Urinary bladder (tissue), 4 donors: ENCODE measurements at places on chromosomes 5 and 9. TPM values are rescaled to one million over a fixed set of nuclear protein-coding genes. Genes with fewer than 3 reads are reported as not detected.

GRCh38 chr5:31442058-31442745, 89.7 kb downstream of the DROSHA start:
- no peak for DNase-seq

GRCh38 chr9:91117959-91118703, 243.6 kb downstream of the AUH start:
- DNase-seq, result no peak

- DNase-seq, result no peak
Observed at GRCh38 chr5:73419465-73420390, 28.8 kb downstream of the FOXD1 start.

DNA sequence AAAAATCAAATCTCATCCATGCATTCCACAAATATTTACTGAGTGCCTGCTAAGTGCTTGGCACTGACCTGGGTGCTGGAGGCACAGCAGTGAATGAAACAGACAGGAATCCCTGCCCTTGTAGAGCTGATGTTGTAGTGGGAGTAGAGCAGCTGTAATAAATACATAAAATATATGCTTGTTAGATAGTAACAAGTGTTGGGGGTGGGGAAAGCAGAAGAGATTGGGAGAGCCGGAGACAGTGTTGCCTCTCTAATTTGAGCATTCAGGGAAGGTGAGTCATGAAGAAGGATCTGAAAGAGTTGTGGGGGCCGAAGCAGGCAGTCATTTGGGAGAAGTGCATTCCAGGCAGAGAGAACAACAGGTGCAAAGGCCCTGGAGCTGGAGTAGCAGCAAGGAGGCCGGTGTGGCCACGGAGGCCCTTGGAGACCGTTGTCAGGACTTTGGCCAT, 97.9 kb downstream of the ZNF618 start:
- no peak for DNase-seq

DNA sequence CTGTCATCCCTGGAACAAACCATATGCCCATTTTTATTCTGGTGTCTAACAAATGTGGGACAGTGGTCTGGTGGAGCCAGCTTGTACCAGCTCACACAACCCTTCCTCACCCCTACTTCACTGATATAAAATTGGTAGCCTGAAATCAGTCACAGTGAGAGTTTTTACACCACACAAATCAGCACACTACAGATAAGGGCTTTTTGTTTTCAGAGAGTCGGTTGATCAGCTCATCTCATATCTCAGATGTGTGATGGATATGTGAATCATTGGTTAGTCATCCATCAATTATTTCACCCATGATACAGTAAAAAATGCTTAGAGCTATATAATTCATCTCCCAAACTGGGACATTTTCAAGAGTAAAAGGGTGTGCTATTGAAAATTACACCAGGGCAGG, 529.2 kb downstream of the EBF1 start:
- DNase-seq, result no peak

GRCh38 chr5:139092741-139093343, 105.3 kb downstream of the SIL1 start:
- DNase-seq, result no peak

DNA sequence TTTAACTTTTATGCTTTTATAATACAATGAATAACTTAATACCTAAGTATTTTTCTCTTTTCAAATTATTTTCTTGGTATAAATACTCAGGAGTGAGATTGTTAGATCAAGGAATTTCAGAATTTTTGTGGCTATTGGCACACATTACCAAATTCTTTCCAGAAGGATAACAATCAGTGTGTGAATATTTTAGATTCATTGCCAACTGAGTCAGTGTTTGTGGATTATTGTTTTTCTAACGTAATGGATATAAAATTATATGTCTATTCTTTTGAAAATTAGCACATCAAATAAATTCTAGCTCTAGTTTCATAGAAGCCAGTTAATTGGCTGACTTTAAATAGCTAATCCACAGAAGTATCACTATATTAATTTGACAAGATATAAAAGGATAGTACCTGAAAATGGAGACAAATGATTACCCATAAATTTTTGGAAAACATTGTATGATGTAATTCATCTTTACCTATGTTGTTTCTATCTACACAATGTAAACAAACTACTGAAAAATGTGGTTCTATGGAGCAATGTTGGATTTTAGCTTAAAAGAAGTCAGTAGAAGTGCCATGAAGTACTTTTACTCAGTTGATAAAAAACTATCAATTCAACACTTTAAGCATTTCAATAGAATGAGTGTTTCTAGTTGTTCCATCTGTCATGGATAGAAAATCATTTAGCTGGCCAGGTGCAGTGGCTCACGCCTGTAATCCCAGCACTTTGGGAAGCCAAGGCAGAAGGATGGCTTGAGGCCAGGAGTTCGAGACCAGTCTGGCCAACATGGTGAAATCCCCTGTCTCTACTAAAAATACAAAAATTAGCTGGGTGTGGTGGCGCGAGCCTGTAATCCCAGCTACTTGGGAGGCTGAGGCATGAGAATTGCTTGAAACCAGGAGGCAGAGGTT, 185.1 kb downstream of the ADAMTSL1 start:
- no peak for DNase-seq

DNA sequence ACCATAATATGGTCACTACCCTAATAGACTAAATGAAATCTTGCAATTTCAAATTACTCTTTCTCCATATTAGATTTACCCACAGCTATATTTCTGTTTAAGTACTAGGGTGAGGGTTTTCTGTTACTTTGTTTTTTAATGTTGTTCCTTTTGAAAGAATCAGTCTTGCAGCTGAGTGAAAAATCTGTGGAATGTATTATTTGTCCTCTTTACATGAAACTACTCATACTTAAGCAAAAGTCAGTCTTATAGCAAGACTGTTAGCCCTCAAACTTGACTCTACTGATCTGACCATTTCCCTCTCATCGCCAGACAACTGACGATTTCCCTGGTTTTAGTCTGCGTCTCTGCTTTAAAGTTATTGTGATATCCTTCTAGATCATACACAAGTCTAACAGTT, 84.0 kb downstream of the PIK3R1 start:
- no peak for DNase-seq

DNA sequence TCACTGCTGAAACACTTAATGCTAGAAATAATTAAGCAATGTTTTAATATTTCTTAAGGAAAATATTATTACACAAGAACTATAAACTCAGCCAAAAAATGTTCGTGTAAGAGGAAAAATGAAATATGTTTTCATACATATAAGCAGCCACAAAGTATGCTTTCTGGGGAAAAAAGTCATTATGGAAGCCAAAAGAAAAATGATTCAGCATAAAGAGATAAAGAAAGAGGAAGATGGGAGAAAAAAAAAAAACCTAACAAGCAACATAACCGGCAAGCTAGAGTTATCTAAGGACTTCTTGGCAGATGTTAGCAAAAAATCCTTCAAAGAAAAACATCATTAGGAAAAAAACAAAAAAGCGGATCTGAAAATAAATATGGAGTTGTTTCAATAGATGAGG, 179.1 kb downstream of the MUSK start:
- DNase-seq, result no peak

GNAQ gene
- total RNA-seq, result 78.5 TPM

ARAP3 gene
- total RNA-seq, result 9.8 TPM

ZNF608 gene
- 23.7 TPM for total RNA-seq

OLFML2A gene
- total RNA-seq, result 40.2 TPM

F12 gene
- not detected for total RNA-seq

OR1Q1 gene
- total RNA-seq, result not detected

LIFR gene
- 190 TPM for total RNA-seq

ADRB2 gene
- 3.0 TPM for total RNA-seq

SHROOM1 gene
- total RNA-seq, result 7.2 TPM

PCDHGC4 gene
- total RNA-seq, result 6.8 TPM
